ENCODE measurements at places on chromosomes 6 and 20.

DNA sequence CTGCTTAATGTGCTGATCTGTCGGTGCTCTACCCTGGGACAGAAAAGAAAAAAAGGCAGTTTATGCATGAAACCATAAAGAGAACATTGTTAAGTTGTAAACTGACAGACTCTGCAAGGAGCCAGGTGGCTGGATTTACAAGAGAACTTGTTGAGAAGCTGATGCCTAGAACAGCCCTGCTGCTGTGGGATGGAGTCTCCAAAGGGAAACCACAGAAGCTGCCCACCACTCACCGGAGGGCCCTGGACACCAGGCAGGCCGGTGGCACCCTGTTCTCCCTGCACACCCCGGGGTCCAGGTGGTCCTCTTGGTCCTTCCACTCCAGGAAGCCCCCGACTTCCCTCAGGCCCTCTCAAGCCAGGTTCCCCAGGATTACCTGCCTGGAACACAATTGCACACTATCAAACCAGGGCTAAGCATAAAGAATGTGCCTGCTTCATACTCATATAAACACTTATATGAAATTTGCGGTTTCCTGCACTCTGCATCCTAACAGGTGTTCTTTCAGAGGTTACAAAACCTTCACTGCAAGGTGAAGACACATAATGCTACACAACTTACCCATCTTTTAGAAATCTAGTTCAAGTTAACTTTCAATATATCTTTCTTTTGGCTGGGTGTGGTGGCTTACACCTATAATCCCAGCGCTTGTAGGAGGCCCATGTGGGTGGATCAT, 68.2 kb downstream of the COL9A1 start:
- DNase-seq: no peak

- no peak for DNase-seq
Measured at GRCh38 chr6:82381278-82381677, 17.7 kb downstream of the TPBG start.

DNA sequence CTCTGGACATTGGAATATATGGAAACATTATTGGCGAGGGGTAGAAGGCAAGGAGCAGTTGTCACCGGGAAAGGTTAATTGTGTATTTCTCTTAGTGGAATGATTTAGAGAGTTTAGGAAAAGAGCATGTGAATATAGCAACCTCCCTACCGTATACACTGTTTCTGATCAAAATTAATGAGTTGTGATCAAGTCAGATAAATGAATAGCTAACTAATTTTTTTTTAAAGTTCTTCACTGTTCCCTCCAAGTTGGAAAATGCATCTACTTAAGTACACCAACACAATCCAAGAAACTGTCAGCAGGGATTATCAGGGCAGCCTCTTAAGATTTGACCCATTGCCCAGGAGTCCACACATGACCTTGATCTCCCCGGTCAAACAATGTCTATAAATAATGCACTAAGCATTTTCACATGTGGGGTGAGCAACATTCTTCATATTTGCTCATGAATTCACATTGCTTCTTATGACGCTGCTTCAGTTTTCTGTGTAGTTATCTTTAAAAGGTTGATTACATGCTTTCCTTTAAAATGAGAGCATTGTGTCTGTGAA, 680.8 kb upstream of the NRSN1 start:
- DNase-seq: no peak

GRCh38 chr6:35794536-35795452, 2.3 kb downstream of the CLPS start:
- no peak for DNase-seq

DNA sequence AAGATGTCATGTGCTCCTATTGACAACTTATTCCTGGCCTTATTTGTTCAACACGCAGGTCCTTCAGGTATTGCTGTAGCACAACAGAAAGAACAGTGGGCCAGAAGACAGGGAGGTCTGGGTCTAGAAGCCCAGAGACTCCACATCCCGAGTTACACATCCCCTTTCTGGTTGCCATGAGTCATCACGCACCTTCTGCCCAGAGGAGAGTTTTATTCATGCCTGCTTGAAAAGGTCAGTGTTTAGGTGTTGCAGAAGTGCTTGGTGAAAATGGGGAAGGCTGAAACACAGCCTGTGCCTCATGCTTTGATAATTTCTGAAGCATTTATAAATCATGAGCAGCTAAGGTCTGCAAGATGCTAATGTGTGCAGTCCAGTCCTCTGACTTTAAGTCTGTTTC, 256.4 kb downstream of the GMPR start:
- DNase-seq: no peak

GRCh38 chr20:8291200-8291599, 159.1 kb downstream of the PLCB1 start:
- no peak for DNase-seq

DNA sequence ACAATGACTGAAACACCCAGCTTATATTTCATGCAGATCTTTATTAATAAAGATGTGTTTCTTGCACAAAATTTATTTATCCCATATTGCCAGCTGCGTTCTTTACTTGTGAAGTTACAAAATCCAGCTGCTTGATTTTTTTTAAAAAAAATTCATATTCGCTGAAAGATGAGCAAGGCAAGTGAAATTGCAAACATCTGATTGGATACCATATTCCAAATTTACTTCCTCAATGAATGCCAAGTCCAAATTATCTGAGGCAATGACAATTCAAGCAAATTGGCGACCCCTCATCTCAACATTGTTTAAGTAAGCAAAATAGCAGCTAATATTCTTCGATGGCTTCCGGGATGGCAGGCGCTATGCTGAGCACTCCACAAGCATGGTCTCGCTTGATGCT, 37.7 kb downstream of the ZFP64 start:
- no peak for DNase-seq

DNA sequence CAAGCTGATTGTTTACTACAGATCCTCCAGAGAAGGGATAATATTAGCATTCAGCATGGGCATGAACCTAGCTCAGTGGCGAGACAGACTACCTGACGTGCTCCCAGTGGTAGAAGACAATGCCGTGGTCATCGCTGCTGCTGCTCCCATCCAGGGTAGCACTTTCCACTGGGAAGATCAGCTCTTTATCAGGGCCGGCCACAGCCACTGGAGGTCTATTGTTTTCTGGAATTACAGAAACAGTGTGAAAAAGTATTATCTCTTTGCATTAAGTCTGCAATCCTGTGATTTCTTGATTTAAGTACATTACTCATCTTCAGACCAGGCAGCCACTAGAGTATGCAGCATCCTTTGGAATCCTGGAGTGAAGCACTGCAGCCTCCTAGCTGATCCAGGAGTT, 75.0 kb downstream of the ALDH5A1 start:
- DNase-seq: no peak

GRCh38 chr20:60494476-60494875, 536.3 kb downstream of the CDH26 start:
- DNase-seq: no peak

- DNase-seq: no peak
Measured at GRCh38 chr6:53731866-53732636, 62.8 kb upstream of the LRRC1 start.

GRCh38 chr6:112933947-112934346, 586.8 kb downstream of the RFPL4B start:
- DNase-seq: no peak

- no peak for DNase-seq
Measured at GRCh38 chr6:48135323-48136084, 24.5 kb upstream of the PTCHD4 start.

GRCh38 chr20:63152322-63153253, 63.3 kb downstream of the YTHDF1 start:
- no peak for DNase-seq

DNA sequence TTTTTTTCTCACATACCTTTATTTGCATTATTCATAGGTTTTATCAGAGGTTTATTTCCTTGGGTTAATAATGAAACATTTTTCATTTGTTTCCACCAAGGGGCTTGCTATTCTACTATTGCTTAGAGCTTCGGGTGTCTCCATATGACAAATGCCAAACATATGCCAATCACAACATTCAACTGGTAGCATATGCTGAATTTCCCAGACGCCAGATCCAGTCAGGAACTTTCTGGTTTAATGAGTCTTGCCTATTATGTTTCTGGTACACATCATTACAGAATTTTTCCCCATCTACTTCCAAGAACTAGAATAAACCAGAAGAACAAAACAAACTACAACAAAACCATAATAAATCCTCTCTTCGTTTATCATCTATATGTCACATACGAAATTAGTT, 180.7 kb downstream of the PRKN start:
- no peak for DNase-seq

GRCh38 chr6:55016261-55016660, 158.1 kb upstream of the HCRTR2 start:
- no peak for DNase-seq

DNA sequence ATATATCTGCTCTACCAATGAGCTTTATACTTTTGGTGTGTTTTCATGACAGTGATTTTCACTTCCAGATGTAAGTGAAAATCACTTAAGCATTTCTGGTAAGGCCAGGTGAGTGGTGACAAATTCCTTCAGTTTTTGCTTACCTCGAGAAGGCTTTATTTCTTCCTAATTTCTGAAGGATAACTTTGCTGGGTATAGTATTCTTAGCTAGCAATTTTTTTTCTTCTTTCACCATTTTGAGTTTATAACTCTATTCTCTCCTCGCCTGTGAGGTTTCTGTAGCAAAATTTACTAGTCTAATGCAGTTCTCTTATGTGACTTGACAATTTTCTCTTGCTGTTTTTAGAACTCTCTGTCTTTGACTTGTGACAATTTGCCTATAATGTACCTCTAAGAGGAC, 7.1 kb downstream of the FHL5 start:
- no peak for DNase-seq

DNA sequence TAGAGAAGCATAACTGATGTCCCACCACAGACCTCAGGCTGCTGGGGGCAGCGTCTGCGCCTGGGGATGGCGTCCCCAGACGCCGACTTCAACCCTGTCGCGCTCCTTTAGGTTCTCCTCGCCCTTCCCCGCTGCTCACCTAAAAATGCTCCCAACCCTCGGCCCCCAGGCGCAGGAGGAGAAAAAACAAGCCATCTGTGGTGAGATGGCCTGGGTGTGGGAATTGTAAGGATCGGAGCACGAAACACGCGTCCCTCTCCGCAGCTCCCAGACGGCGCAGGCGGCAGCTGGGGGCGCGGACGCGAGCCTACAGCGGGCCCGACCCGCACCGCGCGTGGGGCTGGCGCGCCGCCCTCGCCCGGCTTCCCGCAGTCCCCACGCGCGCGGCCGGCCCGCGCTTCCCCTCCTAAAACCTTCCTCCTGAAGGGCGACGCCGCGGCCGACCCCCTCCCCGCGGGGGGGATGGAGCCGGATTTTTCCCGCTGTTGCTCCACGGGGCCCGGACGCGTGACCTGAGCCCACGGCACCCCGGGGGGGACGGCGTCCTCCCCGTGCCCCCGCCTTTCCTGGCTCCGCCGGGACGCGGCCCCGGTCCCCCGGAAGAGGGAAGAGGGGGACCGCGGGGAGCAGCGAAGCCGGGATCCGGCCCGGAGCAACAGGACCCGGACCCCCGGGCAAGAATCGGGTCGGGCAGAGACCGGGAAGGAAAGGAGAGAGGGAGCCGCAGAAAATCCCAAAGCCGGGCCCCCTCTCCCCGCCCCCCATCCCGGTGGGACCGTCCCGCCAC, 611 bp downstream of the EPB41L2 start:
- DNase-seq: no peak

GRCh38 chr6:65566117-65566516, 140.9 kb downstream of the EYS start:
- DNase-seq: no peak

GRCh38 chr6:106924694-106925523, 49.6 kb downstream of the CD24 start:
- no peak for DNase-seq

GRCh38 chr20:57909763-57910331, 200.0 kb upstream of the PMEPA1 start:
- no peak for DNase-seq

- no peak for DNase-seq
Measured at GRCh38 chr6:27593861-27594260, 121.0 kb upstream of the ZNF184 start.

- DNase-seq: no peak
Measured at GRCh38 chr20:48880981-48881657, 40.4 kb upstream of the ARFGEF2 start.

DNA sequence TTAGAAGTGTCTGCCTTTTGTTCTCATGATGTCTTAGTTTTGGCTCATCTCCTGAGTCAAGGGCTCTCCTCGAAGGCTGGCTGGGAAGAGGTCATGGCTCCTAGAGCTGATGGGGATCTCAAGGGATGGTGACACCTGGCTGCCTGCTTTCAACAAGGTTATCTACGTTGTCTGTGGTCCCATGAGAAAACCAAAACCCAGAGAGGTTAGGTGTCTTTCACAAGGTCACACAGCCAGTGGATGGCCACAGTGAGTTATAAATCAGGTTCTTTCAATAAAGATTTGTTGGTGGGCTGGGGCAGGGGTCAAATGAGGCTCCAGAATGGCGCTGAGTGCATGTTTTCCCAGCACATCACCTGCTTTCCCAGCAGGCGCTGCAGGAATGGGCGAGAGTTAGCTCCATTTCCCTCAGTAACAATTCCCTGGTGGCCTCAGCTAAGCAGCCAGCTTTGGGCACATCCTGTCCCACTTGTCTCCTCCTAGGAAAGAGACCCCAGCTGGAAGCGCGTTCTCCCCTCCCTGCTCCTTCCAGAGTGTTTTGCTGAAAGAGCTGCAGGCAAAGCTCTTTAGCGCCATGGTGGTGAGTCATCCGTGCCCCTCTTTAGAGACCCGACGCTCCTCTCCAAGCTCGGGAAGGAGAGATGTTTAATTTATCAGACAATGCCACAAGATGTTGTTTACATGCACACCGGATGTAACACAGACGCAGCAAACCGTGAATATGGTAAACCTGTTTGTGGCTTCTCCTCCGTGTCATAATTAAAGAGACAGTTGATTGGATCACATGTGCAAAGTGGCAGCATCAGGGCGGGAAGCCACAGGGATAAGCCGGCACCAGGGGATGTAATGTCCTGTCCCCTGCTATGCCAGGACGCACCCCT, 109.7 kb downstream of the LRFN2 start:
- no peak for DNase-seq

- DNase-seq: no peak
Measured at GRCh38 chr20:270517-270916, 13.0 kb downstream of the DEFB132 start.

DNA sequence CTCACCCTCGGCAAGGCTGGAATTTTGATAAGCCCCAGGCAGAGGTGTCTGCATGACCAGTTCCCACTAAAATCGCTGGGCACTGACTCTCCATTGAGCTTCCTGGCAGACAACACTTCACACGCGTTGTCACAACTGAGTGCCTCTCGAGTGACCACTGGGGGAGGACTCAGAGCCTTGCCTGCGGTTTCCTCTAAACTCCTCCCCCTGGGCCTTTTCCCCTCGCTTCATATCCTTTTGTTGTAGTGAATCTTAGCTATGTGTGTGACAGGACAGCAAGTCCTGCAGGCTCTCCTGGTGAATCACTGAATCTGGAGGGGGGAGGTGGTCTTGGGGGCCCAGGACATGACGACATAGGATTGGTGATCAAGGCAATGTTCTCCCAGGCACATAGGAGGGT, 670.8 kb downstream of the PRKN start:
- no peak for DNase-seq

Data from neural crest cell (in vitro differentiated cells).